ENCODE measurements at places on chromosomes 6 and 20.

DNA sequence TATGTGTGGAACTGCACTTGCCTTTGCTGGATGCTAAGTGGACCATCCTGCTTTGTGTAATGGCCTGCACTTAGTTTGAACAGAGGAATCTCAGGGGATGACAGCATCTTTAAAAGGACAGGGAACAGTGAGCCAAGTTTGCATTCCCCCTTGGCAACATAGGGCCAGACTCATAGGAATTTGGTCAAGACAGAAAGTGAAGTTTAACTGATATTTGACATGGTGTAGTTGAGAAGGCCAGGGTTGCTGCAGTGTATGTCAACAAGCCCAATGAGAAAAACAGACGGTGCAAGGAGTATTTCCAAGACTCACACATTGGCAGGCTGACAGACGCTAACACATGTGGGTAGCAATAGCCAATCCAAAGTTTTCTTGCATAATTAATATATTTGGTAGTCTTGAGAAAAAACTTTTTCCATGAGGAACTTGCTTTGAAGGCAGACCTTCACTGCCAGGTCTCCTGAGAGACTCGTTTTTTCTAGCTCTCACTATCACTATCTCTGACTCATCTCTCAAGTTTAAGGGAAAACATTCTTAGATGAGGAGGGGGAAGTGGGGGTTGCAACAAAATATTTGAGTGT lies 213.8 kb downstream of the IBTK start:
- no peak for DNase-seq

DNA sequence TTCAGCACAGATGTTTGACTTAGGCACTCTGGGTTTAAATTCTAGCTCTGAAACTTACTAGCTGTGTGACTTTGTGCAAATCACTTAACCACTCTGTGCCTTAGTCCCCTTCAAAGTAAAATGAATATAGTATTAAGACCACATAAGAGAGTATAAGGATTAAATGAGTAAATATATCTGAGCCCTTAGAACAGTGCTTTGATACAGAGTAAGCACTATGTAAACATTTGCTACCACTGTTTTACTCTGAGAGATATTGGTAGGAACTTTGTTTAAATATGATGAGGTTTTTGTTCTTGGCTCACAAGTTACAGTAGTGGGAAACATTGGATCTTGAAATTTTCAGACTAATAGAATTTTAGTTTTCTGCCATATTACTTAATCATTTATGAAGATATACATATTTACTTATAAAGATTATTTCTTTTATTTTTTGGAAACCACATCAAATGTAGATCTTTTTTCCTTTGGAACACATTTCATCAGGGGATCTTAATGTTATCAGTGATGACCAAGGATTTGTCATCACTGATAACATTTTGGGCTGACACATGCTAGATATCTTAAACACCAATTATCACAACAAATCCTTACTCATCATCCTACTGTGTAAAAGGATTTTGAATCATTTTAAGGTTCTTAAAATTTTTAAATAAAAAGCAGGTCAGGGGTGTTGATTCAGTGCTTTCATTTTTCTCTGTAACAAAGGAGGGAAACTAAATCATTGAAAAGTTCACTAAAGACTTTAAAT lies 226.2 kb downstream of the EYA4 start:
- DNase-seq, result no peak

GRCh38 chr20:16132036-16132798 lies 441.0 kb downstream of the KIF16B start:
- DNase-seq, result no peak

DNA sequence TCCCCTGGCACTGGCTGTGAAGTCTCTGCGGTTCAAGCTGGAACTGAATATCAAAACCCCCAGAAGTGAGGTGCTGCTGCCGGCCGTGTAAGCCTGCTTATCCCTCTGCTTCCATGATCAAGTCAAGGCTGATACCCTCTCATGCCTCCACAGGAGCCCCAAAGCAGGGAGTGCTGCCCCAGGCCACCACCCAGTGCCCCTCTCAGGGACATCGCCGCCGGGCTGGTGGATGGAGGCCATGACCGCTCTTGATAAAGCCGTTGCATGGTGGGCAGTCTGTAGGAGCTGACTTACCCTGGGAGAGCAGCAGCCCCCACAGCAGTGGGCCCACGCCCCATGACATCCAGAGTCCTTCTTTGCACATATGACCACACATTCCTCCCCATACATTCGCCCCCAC lies 162.0 kb upstream of the CST7 start:
- DNase-seq, result no peak

DNA sequence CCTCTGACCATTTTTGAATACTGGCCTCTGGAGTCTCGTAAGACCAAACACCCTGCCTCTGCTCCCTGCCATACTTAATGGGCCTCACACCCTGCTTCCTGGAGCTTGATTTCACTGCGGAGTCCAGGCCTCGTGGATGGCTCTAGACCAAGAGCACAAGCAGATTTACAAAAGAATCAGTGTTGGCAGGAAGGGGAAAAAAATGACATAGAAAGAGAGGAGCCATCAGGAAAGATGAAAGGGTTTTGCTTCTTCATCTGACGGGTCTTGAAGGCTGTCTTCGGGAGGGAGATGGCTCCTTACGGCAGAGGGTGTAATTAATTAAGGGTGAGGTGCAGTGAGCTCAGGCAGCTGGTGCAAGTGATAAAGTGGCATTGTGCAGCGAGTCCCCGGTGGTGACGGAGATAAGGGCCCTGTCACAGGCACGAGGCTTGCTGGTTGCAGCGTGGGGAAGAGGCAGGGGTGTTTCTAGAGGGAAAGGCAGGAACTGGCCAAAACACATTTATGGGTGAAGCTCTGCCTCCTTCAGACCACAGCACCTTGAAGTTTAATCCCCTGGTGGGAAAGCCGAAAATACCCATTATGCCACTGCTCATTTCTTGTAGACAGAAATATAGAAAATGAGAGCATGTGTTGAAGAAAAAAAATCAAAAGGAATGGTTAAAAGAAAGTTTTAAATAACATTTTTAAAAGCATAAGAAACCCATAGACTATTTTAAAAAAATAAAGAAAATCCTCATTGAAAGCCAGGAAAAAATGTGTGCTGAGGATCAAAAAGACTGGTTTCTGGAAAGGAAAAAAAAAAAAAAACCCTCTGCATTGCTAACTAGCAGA lies 128.6 kb upstream of the LRFN2 start:
- DNase-seq, result no peak

GRCh38 chr6:89353702-89354392 lies 1.3 kb upstream of the UBE2J1 start:
- no peak for DNase-seq

- DNase-seq, result no peak
These were observed 16.5 kb downstream of the KPNA5 start for GRCh38 chr6:116697480-116697879.

GRCh38 chr6:167031082-167031709 lies 32.0 kb downstream of the CEP43 start:
- DNase-seq, result no peak

- DNase-seq, result no peak
These were observed 336.9 kb downstream of the BTBD9 start for GRCh38 chr6:38302838-38303237.

DNA sequence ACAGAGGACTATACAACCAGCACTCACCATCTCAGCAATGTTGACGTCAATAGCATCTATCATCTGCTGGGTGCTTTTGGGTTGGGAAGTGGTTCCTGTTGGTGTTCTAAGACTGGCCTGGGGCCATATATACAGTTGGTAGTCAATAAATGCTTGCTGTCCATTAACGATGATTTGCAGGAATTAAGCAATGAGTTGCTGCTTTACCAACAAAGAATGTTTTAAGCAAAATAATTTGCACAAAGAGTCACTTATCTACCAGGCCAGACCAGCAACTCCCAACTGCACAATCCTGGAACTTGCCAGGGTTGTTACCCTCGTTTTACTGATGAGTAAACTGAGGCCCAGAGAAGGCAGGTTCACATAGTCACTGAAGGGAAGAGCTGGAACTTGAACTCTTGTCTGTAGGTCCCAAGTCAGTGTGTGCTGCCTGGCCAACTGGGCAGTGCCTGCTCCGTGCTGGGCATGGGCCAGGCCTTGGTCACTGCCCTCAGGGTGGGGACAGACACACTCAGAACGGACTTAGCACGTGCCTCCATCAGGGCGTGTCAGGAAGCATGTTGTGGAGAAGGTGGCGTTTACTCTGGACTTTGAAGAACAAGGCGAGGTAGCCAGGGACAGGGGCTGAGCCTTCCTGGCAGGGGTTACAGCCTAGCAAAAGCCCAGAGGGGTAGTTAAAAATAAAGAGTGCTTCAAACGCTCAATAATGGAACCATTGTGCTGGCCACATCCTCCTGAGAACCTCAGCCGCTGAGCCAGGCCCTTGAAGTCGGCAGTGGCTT lies 2.5 kb upstream of the SRC start:
- no peak for DNase-seq

DNA sequence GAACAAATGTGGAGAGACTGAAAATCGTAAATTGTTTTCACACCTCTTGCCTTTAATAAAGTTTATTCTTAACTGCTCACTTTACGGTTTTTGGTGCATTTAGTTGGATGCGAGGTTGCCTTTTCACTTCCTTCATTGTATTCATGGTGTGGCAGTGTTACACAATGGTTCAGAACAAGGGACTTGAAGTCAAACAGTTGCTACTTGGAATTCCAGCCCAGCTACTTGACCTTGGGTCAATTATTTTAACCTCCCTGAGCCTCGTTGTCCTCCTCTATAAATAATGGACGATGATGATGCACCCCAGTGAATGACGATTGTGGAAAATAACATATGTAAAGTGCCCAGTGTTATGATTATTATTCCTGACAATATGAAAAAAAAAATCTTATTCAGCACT lies 72.3 kb downstream of the CARMIL1 start:
- DNase-seq, result no peak

All from T1000 (cell line).